ENCODE measurements at places on chromosomes 6 and 20. TPM values are rescaled to one million over a fixed set of nuclear protein-coding genes. Genes with fewer than 3 reads are reported as not detected.

DNA sequence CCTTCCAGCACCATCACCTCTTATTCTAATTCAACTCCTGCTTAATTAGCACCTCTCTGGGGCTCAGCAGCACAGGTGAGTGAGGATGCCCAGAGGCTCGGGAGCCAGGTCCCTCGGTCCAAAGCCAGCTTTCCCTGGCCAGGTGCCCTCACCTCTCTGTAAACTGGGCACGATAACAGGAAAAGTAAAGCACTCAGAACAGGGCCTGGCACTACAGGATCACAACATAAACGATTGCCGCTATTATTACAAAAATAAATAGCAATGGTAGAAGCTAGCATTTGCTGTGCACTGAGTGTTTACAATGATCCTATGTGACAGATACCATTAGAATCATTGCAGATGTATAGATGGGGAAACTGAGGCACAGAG lies 2.6 kb downstream of the BPIFB2 start:
- no peak for DNase-seq

- no peak for DNase-seq
Measured at GRCh38 chr6:151974061-151974617, 166.7 kb downstream of the ESR1 start.

- no peak for DNase-seq
Measured at GRCh38 chr20:21640556-21640955, 64.9 kb upstream of the PAX1 start.

DNA sequence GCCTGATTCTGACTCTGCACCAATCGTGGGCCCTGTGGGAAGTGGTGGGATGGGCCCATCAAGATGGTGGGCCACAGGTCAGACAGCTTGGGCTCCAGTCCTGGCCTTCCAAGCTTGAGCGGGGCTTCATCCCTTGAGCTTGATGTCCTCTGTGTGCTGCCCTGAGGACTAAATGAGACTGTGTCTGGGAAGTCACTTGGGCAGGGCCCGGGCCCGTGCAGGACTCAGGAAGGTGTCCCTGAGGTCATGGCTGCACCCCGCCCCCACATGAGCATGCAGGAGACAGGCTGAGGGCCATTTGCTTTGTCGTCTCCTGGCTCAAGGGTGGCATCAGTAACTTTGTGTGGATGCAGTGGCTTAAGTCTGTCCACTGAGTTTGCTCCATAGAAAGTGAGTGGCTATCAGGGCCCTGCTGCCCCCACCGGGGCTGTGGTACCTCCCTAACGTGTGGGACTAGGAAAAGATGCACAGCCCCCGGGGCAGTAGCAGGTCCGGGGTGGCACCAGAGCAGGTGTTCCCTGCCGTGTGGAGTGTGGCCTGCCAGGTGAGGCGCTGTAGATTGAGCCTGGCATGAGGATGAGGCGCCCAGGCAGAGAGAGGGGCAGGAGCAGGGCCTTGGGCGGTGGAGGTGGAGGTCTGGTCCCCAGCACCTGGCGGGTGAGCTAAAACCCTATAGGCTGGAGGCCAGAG lies 298.6 kb downstream of the TAF4 start:
- DNase-seq: no peak

GRCh38 chr6:108285381-108285780 lies 9.5 kb upstream of the AFG1L start:
- DNase-seq: no peak

- DNase-seq: no peak
Measured at GRCh38 chr6:107987805-107988204, 29.8 kb upstream of the SEC63 start.

DNA sequence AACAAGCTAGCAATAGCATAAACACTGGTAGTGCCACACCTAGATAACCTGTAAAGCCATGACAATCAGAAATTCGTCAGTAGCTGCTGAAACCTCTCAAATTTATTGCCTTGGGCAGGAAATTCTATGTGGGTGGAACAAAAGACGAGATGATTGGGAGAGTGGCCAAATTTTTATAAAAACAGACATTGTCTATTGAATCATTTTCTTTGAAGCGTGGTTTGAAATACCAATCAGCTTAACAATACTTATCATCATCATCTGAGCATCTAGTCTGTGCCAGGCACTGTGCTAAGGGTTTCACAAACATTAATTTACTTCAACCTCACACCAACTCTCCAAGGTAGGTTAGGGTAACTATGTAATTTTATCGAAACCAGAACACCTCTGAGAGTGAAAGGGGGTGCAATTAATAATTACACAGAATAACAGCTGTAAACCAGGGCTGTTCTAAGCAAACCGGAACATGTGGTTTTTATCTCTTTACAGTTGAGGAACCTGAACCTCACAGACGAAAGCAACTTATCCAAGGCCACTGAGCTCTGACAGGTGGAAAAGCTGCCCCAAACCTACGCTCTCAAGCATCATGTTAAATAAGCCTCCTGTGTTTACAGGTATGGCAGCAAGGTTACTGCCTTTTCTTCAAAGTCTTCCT lies 43.4 kb downstream of the NHSL1 start:
- DNase-seq: no peak

DNA sequence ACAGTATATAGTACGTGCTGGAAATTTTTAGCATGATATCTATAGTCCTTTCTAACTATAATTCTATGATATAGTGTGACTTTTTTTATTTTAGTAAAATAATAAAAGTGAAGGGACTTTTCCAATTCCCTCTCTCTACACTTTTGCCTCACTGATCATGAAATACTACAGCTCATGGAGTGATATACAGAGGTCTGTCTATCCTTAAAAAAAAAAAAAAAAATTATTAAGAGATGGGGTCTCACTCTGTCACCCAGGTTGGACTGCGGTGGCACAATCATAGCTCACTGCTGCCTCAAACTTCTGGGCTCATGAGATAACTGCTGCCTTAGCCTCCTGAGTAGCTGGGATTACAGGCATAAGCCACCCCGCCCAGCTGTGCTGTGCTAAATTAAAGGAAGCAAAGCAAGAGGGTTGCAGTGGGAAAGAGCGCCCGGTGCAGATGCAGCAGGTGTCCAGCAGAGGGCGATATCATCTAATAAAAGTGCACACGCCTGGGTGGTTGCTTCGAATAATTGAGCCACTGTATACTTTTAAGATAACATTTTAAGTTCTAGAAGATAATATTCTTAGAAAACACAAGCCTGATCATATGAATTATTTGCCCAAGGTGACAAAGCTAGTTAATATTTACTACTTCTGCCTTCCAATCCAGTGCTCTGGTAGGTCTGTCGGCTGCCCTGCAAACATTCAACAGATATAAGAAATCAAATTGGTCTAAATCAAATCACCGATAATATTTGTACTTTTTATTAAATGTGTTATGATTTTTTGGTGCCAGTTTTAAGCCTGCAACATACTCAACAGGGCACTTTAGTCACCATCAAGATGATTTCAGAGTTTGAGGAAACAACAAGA lies 94.9 kb upstream of the NT5E start:
- peak; percentile 83 for DNase-seq

DNA sequence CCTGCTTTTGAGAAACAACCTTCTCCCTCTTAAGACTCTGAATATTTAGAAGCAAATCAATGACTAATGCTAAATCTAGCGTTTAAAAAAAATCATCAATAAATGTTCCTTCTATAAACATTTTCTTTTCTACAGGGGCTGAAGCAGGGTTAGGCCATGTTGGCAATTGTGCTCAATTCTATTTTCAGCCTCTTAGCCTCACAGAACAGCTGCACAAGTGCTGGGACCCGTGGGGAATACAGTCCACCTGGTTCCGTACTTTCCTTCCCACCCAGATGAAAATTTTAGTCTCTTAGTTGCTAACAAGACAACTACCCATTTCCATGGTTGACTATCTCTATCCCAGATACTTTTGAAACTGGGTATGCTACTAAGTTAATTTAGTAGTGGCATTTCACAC lies 138.6 kb downstream of the RPS12 start:
- DNase-seq: peak; percentile 81

DNA sequence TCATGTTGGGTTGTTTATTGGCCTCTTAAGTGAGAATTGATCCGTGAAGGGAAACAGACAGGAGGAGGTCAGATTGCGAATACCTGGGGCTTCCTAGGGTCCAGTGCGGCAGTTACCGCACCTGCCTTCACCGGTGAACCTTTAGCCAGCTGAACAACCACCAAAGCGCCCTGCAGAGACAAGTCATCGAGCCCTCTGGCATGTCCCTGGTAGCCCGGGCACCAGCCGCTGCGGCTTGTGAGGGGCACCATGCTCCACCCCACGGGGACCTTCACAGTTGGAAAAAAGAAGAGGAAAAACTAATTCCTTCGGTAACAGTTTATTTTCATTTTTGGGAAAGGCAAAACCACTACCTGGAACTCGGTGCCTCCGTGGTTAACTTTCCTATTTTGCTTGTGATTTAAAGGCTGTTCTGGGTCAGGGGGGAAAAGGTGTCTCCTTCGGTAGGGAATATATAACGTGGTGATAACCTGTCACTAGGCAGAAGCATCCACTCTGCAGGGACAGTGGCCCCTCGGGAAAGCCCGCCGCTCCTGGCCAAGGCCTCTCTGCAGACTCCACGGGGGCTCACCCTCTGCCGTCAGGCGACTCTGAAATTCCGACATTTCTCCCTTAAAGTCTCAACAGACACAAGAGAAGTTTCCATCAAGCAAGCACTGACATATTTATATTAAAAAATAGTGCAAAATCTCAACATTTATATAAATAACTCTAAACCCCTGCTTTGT lies 30.7 kb upstream of the ZBP1 start:
- no peak for DNase-seq

DNA sequence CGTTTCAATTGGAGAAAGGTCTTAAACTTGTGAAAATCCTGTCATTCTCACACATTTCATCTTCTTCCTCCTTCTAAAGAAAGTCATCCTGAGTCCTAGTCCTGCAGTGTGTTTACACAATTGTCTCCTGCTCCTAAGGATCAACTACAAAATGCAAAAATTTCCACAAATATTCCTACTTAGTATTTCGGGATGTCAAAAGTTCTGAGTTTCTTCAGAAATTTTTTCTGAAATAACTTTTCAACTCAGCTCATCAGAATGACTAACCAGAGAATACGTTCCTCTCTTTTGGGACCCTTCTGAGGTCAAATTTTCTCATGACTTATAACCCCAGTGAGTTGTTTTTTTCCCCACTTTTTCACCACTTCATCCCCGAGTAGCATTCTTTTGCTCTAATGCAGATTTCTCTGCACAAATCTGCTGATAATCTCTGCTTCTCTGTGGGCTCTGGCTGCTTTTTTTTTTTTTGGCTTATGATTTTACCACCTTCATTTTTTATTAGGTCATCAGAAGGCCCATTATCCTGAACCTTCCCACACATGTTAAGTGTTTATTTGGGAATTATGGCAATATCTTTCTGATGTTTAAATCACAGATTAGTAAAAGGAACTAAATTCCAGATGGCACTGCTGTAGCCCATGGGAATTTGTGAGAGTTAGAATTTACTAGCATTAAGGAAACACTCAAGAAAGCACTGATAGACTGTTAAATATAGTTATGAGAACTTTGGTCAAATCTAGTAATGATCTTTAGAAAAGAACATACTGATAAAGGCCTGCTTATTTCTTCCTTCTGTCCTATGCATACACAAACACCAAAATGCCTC lies 41.4 kb downstream of the MAP3K5 start:
- DNase-seq: no peak

DNA sequence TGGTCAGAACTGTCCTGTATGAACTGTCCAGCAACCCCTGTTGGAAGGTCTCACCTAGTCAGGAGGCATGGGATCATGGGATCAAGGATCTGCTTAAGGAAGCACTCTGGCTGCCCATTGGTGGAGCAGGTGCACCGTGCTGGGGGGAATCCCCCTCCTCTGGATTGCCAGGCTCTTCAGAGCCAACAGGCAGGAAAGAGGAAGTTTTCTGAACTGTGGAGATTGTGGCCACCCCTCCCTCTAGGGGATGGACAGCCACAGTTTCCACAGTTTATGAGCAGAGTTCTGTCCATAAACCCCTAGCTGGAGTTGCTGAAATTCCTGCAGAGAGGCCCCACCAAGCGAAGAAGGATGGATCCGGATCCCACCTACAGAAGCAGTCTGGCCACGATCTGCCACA lies 13.0 kb upstream of the HLA-DQB1 start:
- DNase-seq: no peak

GRCh38 chr6:163395122-163395830 lies 19.2 kb upstream of the QKI start:
- DNase-seq: no peak

DNA sequence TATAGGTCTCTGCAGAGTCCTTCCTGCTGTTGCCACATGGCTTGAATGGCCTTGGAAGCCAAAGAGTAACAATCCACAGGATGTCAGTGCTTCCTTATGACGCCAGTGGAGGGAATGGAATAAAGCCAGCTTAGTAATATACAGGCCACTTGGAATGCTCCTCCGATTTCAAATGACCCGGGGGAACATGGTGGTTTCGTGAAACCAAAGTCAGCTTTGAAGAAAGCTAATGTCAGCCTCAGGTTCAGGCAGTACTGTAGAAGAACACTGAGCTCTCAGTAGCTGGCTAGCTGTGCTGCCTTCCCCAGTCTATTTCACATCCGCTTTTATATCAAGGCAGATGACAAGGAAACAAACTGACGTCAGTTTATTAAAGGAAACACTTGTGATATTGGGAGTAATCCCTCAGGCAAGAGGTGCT lies 189.1 kb downstream of the DTNBP1 start:
- DNase-seq: no peak

DNA sequence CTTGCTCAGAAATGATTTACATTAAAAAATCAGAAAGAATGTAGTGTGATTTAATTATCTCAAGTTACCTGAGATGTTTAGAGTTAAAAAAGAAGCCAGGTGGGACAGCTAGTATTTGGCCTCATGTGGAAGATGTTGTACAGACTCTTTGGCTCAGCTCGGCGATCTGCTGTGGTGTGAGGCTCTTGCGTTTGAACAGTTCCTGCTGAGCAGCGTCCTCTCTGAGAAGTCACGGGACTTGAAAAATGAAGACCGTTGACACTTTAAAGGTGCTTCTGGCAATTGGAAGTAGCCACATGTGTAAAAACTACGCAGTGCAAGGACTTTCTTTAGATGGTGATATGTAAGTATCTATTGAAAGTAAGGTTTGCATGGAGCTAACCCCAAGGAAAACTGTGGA lies 169.0 kb downstream of the BACH2 start:
- DNase-seq: no peak

DNA sequence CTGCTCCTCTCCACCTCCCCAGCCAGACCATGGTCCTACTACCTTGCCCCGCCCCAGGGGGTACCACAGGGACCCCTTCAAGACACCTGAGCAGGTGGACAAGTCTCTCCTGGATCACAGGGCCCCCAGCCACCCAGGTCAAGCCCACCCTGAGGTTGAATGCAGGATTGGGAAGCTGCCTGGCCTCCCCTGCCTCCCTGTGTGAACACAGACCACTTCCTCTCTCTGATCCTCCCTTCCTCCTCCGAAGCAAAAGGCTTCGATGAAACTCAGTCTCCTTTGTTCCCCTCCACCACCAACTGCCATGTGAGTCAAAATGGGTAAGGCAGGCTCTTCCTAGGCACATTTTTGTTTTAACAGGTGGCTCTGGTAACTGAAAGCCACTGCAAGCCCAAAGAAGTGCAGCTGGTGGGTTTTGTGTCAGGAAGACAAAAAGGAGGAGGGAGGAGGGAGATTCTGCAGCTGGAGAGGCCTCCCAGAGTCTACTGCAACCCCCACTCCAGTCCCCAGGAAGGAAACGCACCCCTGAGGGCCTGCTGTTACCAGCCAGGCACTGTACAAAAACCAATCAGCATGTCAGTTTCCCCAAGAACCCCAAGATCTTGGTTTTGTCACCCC lies 5.4 kb downstream of the ADA start:
- no peak for DNase-seq

Gene SLC16A10
- polyA plus RNA-seq: 4.9 TPM

Gene CITED2
- 71.9 TPM for polyA plus RNA-seq

Gene SLC18B1
- 10.6 TPM for polyA plus RNA-seq

Gene GRM1
- polyA plus RNA-seq: 0.17 TPM

Gene DACT2
- polyA plus RNA-seq: 1.4 TPM

Gene NT5E
- 32.9 TPM for polyA plus RNA-seq
